ENCODE measurements at places on chromosomes 2 and 18.

DNA sequence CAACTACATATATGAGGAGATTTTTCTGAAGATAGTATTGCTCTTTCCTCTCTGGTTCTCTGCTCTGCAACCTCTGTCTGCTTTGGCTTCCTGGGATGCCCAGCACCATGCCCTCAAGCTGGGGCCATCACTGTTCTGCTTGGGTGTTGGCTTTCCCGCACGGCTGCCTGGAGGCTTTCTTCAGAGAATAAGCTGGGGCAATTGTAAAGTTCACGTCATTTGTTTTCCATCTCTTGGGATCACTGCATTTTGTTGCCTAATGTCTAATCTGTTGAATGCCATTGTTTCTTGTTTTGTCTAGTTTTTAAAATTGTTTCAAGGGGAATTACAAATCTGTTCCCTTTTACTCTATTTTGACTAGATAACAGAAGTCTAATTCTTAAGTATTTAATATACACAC is 437.3 kb upstream of the NRP2 start:
- DNase-seq, result no peak

GRCh38 chr2:235833971-235834620 is 334.1 kb downstream of the GBX2 start:
- DNase-seq, result no peak

- DNase-seq, result no peak
These were observed 2036.5 kb upstream of the CELF4 start for GRCh38 chr18:39602131-39602530.

- DNase-seq, result no peak
These were observed 864.7 kb downstream of the TRIB2 start for GRCh38 chr2:13581471-13581870.

DNA sequence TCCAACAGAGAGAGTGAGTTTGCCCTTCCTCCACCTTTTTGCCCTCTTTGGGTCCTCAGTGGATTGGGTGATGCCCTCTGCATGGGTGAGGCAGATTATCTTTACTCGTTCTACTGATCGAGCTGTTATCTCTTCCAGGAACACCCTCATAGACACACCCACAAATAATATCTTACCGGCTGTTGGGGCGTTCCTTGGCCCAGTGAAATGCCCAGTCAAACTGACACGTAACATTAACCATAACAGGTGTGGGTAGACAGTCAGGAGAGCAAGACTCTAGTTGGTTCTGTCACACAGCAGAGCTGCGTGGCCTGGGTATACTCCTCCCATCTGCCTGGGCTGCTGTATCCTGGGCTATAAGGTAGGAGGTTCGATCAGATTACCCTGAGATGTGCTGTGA is 144.1 kb downstream of the AGAP1 start:
- no peak for DNase-seq

GRCh38 chr2:43542285-43542933 is 53.4 kb downstream of the THADA start:
- DNase-seq, result no peak

DNA sequence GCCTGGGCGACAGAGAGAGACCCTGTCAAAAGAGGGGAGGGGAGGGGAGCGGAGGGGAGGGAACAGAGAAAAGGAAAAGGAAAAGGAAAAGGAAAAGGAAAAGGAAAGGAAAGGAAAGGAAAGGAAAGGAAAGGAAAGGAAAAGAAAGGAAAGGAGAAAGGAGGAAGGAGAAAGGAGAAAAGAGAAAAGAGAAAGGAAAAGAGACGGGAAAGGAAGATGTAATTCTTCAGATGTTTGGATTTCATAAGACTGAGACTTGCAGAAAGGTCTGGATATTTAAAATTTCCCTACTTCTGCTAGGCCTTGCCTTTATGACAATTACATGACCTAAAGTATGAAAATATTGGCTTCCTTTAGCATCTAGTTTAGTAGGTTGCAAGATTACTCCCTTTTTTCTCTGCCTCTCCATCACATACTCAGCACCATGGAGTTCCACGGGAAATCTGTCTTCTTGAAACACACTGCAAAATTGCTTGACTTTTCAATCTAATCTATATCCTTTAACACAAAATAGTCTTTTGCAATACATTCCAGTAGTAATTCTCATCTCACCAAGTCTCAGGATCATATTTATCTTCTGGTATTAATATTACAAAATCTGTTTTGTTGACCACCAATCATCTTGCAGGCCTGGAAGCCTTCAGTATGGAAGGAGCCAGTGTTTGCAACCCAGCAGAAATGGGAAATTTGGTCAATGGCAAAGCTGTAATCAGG is 383.5 kb downstream of the ZEB2 start:
- DNase-seq, result no peak

- DNase-seq, result no peak
These were observed 89.6 kb upstream of the PKDCC start for GRCh38 chr2:41958251-41958650.

GRCh38 chr2:63424329-63425078 is 163.8 kb downstream of the WDPCP start:
- DNase-seq, result no peak

DNA sequence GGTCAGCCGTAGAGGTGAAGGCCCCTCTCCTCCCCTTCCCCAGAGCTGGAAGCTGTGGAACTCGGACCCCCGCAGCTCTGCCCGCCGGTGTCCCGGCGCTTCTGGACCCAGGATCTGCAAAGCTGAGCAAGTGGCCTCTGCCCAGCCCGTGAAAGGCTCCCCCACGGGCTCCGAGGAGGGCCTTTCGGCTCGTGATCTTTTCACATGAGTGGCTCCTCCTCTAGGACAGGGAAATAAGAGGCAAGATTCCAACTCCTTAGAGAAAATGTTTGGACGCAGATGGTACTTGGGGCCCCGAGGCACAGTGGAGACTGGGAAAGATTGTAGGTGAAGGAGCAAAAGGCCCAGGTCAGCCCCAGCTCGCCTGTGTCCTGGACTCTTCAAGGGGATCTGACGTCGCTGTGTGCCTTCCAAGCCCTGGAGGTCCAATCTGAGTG is 48.2 kb upstream of the SP3 start:
- DNase-seq, result no peak

DNA sequence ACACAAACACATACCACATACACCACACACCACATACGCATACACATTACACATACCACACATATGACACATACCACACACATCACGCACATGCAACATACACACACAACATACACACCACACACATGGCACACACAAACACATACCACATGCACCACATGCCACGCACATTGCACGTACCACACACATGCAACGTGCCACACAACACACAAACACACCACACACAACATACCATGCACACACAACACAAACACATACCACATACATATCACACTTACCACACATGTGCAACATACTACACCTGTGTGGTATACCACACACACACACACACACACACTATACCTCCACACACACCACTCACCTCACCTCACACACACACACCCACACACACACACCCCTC is 15.0 kb downstream of the TMEM177 start:
- DNase-seq, result no peak

GRCh38 chr2:32715391-32715841 is 87.6 kb downstream of the TTC27 start:
- DNase-seq, result no peak

GRCh38 chr18:32355896-32356295 is 114.8 kb downstream of the GAREM1 start:
- no peak for DNase-seq

DNA sequence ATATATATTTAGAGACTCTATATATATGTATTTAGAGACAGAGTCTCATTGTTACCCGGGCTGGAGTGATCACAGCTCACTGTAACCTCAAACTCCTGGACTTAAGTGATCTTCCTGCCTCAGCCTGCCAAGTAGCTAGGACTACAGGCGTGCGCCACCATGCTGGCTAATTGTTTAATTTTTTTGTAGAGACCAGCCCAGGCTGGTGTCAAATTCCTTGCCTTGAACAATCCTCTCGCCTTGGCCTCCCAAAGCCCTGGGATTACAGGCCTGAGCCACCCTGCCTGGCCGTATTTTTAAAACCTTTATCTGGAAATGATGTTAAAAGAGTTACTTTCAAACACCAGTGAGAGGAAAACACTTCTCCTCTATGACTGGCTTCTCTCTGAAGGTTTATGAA is 30.9 kb upstream of the PGAP1 start:
- no peak for DNase-seq

GRCh38 chr18:52045946-52046675 is 293.9 kb upstream of the DCC start:
- DNase-seq, result no peak

- no peak for DNase-seq
These were observed 46.8 kb upstream of the SMIM21 start for GRCh38 chr18:75474332-75474731.

- DNase-seq, result no peak
These were observed 61.1 kb upstream of the MCFD2 start for GRCh38 chr2:46976556-46977279.

DNA sequence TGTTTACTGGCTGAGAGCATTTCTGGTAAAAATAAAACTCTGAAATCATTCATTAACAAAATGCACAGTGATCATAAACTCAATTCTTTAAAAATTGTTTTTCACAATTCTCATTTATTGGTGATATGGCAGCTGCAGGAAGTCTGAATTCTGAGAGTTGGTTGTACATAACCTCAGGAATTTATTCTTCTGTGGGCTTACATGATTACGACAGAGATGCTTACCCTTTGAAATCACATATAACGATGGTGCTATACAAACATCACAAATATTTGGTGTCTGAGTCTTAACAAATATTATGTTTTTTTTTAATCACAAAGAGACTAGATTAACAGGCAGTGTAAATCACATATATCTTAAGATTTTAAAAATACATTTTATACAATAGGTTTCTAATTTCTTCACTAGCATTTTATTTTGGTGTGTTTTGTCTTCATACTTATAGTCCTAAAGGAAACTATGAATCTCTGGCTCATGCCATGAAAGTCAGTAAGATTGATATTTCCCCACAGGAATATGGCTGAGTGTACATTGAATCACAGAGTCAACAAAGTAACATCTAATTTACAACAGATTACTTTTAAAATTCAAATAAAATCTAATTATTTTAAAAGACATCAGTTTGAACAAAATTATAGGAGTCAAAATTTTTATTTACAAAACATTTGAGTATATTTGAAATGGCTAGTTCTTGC is 318.8 kb upstream of the THUMPD2 start:
- DNase-seq, result no peak

GRCh38 chr2:113973810-113974209 is 83.9 kb downstream of the ACTR3 start:
- DNase-seq, result no peak

GRCh38 chr2:105450471-105450870 is 51.6 kb upstream of the FHL2 start:
- DNase-seq, result no peak

- DNase-seq, result no peak
These were observed 226.5 kb upstream of the MMADHC start for GRCh38 chr2:149814049-149814448.

GRCh38 chr2:42102591-42103450 is 55.0 kb downstream of the PKDCC start:
- DNase-seq, result no peak

GRCh38 chr2:212626371-212626918 is 87.8 kb upstream of the ERBB4 start:
- no peak for DNase-seq

DNA sequence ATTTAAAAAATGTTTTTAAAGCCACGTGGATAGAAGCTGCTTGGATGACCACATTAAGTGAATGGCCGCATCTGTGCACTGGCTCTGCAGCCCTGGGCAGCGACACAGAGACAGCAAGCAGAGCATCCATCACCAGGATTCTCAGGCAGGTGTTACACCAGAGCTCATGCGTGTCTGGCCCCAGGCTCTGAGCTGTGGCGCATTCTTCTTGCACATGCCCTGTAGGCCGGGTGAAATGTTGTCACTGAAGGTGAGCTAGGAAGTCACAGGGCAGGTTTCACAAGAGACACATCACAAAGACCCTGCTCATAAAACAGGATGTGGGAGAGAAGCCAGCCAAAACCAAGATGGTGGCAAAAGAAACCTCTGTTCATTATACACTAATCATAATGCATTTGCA is 8.4 kb upstream of the PXDN start:
- no peak for DNase-seq

DNA sequence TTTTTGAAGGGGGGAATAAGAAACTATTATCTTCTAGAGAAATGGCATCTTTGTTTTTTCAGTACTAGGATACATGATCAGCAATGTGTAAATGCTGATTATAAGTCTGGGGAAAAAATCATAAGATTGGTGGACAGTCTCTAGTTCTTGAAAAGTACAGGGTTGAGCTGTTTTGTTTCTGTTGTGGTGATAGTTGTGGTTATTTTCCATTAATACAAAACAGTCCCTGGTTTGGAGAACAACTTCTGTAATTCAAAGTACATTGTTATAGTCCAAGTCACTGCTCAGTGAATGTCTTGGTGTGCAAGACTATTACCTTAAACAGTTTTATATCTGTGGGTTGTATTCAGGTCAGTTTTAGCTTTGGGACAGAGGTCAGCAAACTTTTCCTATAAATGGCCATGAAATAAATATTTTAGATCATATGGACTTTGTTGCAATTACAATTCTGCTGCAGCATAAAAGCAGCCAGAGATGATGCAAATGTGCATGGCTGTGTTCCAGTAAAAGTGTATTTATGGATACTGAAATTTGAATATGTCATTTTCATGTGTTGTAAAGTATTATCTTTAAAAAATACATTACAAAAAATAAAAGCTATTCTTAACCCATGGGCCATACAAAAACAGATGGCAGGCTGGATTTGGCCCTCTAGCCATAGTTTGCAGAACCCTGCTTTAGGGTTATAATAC is 111.0 kb downstream of the CERS6 start:
- no peak for DNase-seq

- no peak for DNase-seq
These were observed 1548.8 kb upstream of the LRRTM1 start for GRCh38 chr2:81853341-81853740.

GRCh38 chr18:57595347-57595746 is 8.8 kb upstream of the FECH start:
- DNase-seq, result no peak

DNA sequence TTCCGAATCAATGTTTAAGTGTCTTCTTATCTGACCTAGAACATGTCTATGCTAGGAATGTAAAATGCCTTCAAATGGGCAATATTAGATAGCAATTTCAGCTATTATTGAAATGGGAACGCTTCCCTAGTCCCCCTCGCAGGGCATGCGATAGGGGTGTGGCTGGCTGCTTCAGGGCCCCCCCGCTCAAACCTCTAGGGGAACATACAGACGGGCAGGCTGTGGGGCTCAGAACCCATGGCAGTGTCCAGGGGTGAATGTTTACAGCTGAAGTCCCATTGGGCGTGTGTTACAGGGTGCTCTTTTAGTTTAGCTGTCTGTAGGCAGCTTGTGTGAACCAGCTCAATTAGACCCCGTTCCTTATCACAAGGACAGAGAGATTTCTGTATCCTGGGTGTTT is 315.9 kb downstream of the DSEL start:
- no peak for DNase-seq

GRCh38 chr2:11891671-11892440 is 145.4 kb downstream of the LPIN1 start:
- DNase-seq, result no peak

- DNase-seq, result no peak
These were observed 1.9 kb downstream of the MAP4K3 start for GRCh38 chr2:39435234-39435633.

DNA sequence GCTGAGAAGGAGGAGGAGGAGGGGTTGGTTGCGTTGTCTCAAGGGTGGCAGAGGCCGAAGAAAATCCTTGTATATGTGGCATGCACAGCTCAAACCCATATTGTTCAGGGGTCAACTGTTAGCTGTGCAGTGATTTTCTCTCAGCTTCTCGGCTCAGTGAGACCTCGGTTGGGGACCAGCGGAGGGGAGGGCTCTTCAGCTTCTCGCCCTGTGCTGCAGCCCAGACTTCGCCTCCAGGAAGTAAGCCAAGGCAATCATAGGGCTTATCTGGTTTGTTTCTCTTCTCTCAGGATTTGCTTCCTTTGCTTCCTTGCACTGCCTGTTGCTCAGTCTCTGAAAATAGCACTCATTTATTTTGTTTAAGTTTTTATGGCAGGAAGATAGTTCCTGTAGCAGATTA is 85.5 kb downstream of the SOWAHC start:
- DNase-seq, result no peak
